ENCODE measurements at places on chromosomes 13 and 19. TPM values are rescaled to one million over a fixed set of nuclear protein-coding genes. Genes with fewer than 3 reads are reported as not detected.

- DNase-seq: no peak
These were observed 103.5 kb upstream of the AKAP11 start for GRCh38 chr13:42168496-42168895.

DNA sequence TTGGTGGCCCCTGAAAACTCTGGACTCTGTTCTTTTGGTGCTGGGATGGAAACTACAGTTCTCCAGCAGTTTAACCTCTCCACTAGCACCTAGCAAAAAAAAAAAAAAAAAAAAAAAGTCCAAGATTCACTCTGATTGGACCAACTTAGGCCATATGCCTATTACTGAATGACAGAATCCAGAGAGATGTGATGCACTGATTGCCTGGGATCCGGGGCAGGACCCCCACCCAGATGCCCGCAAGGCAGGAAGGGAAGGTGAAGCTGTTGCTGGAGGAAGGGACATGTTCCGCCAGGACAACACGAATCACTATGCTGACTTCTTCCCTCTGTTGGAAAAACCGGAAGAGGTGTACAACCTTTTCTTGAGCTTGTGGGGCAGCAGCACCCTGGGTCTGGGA, 152.5 kb upstream of the ZNF536 start:
- no peak for DNase-seq

GRCh38 chr13:76936763-76937162, 11.5 kb upstream of the ACOD1 start:
- no peak for DNase-seq

- no peak for DNase-seq
These were observed 4.9 kb upstream of the STARD13 start for GRCh38 chr13:33290421-33290965.

DNA sequence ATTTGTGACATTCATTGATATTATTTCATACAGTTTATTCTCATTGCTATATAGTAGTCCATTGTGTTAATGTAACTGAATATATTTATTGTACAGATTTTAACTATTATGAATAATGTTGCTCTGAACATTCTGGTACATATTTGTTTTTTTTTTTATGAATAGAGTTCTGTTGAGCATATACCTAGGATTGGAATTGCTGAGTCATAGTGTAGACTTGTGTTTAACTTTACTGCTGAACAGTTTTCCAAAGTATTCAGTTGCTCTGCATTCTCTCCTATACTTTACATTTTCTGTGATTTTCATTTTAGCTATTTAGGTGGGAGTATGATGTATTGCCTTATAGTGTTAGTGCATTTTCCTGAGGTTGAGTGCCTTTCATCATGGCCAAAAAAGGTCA, 97.5 kb downstream of the MAB21L1 start:
- DNase-seq: no peak

GRCh38 chr13:27962128-27962841, 6.8 kb downstream of the CDX2 start:
- no peak for DNase-seq

- no peak for DNase-seq
These were observed 48.8 kb downstream of the TSHZ3 start for GRCh38 chr19:31300422-31300821.

DNA sequence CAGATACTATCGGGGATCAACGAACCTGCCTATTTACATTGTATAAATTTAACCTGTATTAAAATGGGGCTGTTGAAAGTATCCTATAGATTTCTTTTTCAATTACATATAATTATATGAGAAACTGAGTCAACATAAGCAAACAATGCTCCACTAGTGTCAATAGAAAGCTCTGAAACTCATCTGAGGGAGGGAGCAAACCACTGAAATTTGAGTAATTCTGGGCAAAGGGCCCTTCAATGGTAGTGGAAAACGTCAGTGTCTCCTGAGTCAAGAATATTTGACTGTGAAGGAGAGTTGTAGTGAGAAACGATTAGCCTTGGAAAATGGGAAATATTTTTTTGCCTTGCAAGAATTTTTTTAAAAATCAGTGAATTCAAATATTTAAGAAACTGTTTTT, 17.6 kb upstream of the VN1R4 start:
- DNase-seq: no peak

DNA sequence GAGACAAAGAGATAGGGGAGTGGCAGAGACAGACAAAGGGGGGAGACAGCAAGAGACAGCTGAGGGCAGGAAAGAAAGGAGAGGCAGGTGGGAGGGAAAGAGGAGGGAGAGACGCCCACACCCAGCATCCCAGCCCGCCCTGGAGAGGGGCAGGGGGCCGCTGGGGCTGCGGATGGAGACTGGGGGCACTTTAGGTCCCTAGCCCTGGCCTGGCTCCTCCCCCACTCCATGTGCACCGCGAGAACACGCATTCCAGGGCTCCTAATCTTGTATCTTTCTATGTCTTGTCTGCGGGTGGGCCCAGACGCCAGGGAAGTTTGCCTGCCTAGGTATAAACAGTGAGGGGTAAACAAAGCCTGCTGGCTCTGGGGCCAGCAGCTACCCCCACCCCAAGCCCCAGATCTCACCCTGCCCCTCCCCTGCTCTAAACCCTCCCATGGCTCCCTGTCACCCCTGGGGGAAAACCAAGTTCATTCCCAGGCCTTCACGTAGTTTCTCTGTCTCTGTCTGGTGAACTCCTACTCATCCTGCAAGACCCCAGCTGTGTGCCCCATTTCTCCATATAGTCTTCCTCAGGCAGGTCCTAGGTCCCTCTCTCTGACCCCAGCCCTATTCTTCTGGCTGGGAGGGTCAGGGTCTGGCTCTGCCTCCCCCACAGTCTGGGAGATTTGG, 5.7 kb downstream of the TLE5 start:
- no peak for DNase-seq

DNA sequence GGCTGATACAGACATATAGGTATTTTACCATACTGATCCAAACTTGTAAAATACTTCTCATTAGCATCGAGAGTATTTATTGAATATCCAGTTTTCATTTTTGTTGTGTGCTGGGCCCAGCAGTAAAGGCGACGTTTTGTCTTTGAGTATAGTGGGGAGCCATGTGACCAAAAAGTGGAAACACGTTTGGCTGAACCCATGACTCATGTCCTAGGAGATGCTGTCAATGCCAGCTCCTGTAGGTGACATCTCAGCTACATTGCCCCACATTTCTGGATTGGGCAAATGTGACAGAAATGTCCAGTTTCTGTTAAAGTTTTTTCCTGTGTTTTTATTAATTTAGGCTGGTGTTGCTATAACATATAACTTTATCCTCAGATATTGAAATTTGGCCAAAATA, 26.1 kb upstream of the GTF3A start:
- no peak for DNase-seq

- no peak for DNase-seq
These were observed 12.7 kb downstream of the IGLON5 start for GRCh38 chr19:51324167-51324481.

DNA sequence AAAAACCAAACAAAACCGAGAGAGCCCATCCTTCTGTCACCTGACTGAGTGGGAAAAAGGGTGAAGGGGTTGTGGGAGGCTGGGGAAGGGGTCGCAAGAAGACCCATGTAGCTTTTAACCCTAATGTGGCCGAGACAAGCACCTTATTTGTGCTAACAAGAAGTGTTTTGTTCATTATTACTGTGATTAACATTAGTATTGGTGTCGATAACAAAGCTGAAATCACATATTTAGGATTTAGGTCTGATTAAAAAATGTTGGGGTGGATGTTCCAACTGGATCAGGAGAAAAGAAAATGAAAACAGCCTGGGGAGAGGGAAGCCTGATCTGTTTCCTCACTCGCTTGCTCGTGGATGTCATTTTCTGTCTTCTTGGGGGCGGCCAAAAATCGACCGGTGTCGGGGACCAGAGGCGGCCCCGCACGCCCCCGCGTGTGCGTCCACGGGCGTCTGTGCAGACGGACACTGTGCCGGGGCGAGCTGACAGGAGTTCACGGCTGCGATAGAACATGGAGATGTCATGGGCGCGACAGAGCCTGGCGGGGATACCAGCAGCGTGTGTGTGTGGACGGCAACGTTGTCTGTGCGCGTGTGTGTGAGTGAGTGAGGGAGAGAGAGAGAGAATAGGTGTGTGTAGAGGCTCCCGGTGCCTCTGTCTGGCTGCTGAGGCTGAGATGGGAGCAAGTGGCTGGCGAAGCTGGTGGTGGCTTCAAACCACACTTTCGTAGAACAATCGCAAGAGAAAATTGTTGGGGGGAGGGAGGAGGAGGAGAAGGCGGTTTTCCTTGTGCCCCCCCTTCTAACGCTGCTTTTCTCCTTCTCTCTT, 29.1 kb downstream of the NFIX start:
- DNase-seq: no peak

- no peak for DNase-seq
These were observed 32.5 kb downstream of the MARK4 start for GRCh38 chr19:45283443-45284033.

DNA sequence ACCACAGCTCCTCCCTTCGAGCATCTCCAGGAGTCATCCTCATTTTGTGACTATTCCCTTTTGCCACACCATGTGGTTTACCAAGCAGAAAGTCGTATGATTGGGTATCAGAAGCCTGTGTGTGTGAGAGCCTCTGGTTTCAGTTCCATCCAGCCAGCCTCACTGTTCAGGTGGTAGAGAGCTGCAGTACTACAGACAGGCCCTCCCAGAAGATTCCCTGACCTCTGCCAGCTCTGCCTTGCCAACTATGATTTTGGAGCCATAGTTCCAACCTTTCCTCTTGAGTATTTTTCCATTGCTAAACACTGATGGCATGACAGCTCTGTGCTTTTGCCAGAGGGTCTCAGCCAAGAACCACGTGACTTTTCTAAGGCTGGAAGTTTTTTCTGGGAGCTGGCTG, 82.5 kb downstream of the DHRS12 start:
- no peak for DNase-seq

GRCh38 chr13:66532146-66532545, 698.0 kb downstream of the PCDH9 start:
- no peak for DNase-seq

DNA sequence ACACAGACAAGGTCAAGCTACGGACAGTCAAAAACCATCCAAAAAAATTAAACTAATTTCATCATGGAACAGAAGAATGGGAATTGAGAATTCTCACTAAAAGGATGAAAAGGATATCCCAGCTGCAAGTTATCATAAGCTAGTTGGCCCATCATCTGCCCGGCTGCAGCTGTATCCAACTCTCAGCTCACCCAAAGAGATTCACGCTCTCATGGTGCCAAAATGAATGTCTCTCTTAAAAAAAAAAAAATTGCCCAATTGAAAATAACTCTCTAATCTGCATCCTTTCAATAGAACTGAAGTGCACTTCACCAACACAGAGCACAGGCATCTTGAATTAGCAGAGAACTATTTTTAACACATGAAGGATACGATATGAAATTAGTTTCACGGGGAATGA, 20.0 kb downstream of the ENOX1 start:
- DNase-seq: no peak

DNA sequence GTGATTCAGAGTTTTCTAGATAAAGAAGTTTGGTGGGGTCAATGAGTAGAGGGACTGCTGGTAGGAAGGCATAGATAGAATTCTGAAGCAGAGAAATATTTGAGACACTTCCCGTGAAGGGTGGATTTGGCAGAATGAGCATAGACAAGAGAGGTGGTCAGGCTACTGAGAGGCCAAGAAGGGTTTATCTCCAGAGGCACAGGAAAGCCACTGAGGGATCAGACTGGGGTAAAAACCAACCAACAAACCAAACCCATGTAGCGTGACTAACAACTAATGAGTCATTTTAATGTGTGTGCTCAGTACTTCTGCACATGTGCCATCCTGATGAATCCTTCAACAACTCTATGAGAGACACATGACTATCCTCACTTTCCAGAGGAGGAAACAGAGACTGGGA, 60.0 kb upstream of the SERP2 start:
- DNase-seq: peak; percentile 21

- peak; percentile 18 for DNase-seq
These were observed 285.8 kb upstream of the PCDH9 start for GRCh38 chr13:67515895-67516294.

DNA sequence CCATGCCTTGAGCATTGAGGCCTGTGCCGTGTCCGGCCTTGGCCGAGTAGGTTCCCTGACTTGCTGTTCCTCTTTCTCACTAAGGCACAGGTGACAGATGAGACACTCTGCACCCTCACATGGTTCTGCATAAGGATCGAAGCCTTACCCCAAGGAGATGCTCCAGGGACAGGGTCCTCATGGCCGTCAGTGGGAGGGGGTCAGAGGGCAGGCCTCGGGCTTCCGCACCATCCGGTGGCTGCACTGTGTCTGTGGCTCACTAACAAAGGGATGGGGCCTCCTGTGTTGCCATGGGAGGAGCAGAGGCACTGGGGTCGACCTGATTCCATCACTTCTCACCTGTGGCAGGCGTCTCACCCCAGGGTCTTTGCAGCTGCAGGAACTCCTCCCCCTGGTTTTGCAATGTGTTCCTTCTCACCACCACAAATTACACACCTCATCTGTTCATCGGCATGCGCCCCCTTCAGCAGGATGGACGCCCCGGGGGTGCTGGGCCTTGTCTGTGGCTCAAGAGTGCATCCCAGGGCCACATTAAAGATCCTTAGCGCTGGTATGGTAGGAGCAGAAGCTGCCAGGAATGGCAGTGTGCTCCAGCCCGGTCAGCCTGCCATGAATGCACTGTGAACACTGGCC, 113.3 kb upstream of the SOX1 start:
- DNase-seq: no peak

GRCh38 chr13:99542788-99543406, 41.6 kb downstream of the TM9SF2 start:
- DNase-seq: no peak

GRCh38 chr13:63305641-63306133, 1890.0 kb upstream of the PCDH20 start:
- DNase-seq: no peak

GRCh38 chr13:111661776-111662175, 341.3 kb downstream of the TEX29 start:
- no peak for DNase-seq

DNA sequence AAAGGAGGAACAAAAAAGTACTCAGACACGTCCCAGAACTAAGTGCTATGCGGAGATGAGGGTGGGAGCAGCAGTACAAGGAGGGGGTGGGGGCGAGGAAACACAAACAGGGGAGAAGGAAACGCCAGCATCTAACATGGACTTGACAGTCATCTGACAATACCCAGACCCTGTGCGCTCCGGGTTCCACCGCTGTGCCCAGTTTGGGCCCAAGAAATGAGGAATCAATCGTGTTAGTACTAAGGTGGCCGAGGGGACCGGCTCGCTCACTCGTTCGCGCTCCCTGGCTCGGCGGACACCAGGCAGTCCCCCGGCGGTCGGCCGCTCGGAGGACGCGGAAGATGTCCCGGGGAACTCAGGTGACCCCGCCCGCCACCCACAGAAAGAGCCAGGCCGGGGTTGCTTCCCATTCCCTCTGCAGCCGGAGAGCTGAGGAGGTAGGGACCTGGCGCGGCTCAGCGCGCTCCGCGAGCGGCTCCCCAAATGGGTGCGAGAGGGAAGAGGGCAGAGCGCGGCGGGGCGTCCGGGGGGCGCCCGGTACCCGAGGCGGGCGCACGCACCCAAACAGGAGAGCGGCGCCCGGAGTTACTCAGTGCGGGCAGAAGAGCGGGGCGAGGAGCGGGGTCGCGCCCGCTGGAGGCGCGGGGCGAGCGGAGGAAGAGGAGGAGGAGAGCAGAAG, 616 bp downstream of the TSHZ3 start:
- peak; percentile 28 for DNase-seq

- DNase-seq: no peak
These were observed 12.4 kb downstream of the TNFSF13B start for GRCh38 chr13:108281901-108282300.

NPHS1 gene
- not detected for total RNA-seq

CFAP97D2 gene
- not detected for total RNA-seq

ZFP36 gene
- total RNA-seq: 8.1 TPM

SHISA2 gene
- 2.2 TPM for total RNA-seq

YJU2 gene
- total RNA-seq: 34.7 TPM

PRR22 gene
- total RNA-seq: 6.5 TPM

C5AR2 gene
- total RNA-seq: not detected

STK24 gene
- total RNA-seq: 87.8 TPM

SIGLEC14 gene
- total RNA-seq: not detected

LIG1 gene
- 200 TPM for total RNA-seq

NLRP11 gene
- total RNA-seq: 0.52 TPM

CCNE1 gene
- total RNA-seq: 12.0 TPM
